ENCODE measurements at places on chromosomes 2 and 18.
A peak's percentile ranks its signal among the peaks of the same experiment; 100 is the strongest.

DNA sequence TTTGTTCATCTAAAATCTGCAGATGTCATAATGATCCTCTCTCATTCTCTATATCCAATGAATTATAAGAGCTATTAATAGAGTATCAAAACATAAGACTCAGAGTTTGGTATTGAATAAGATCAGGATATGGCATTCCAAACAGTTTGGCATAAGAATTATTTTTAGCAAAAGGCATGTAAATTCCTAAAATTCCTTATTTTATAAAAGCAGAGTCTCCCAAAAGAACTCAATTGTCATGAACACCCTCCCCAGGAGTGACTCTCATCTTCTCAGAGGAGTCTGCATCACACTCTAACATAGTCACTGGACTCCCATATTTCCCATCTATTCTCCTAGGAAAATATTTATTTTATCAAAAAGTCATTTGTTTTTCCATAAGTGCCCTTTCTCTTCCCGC, 1710.2 kb upstream of the SLC39A10 start:
- peak; percentile 2 for DNase-seq

GRCh38 chr2:97765933-97766332, 52.6 kb downstream of the ZAP70 start:
- no peak for DNase-seq

DNA sequence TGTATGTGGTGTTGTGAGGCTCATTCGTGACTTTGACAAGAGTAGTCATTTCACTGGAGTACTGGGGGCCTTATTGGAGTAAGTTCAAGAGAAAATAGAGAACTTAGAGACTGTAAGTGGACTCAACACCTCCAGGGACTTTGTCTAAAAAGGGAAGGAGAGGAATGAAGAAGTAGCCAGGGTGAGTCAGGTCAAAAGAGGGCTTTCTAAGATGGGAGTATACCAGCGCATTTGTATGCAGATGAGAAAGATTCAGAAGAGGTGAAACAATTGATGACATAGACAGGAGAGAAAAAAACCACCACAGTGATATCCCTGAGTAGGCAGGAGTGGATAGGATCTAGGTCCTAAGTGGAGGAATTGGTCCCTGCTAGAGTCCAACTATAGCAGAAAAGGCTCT, 246.8 kb downstream of the IKZF2 start:
- DNase-seq: no peak

DNA sequence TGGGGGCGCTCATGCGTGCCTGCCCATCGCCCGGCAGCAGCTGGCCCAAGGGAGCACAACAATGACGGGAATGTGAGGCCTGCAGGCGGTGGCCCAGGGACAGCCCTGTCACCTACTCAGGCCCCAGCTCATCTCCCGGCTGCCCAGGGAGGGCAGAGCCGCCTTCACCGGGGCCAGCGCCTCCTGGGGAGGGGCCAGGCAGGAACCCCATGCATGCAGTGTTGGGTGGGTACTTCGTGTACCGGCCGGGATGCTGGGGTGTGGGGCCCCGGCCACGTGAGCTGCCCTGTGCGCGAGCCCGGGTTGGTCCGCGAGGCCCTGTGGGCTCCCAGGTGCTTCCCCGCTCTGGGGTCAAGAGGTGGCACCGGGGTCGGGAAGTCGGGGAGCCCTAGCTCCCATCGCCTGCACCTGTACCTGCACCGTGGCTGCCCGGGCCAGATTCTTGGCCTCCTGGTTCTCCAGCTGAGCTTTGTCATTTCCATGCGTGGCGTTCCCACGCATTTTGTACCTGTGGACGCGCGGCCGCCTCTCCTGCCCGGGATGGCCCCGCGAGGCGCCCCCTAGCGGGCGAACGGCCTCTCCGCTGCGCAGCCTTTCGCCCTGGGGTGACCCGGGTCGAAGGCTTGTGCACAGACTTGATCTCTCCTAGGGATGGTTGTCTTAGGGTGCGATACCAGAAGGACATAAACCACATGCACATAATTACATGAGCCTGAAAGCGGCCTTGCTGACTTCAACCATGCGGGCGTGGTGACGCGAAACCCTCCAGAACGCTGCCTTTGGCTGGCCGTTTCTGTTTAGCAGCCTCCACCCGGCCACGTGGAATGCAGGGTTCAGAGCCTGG, 950 bp downstream of the KLHL30 start:
- DNase-seq: peak; percentile 78

- DNase-seq: no peak
These were observed 937 bp downstream of the EGR4 start for GRCh38 chr2:73292316-73292905.

DNA sequence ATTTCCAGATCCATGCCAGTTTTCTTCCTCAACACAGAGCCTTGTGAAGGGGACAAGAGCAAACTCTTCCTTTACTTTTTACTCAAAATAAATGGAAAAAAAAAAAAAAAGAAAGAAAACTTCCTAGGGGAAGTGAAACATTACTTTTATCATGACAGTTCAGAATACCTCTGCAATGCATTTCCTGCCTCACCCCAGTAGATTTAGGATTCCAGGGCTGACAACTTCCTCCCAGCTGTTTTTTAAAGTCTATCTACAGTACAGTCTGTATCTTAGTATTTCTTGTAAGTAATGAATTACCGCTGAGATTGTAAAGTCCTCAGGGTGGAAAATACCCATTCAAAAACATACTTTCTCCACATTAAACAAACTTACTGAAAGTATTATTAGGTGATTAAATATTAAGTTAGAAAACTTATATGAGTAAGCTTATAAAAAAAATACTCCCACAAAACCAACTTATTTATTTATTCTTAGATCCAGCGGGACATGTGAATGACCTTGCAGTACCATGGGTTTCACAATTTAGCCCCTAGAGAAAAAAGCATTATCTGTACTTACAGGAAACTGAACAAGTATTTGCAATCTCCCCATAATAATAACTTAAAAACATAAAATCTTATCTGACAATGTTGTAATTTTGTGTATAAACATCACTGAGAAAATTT, 117.7 kb downstream of the RBMS1 start:
- DNase-seq: no peak

- no peak for DNase-seq
These were observed 6.1 kb downstream of the NCKAP1 start for GRCh38 chr2:183031911-183032794.

- DNase-seq: peak; percentile 24
These were observed 95.3 kb downstream of the EVA1A start for GRCh38 chr2:75465317-75465984.

DNA sequence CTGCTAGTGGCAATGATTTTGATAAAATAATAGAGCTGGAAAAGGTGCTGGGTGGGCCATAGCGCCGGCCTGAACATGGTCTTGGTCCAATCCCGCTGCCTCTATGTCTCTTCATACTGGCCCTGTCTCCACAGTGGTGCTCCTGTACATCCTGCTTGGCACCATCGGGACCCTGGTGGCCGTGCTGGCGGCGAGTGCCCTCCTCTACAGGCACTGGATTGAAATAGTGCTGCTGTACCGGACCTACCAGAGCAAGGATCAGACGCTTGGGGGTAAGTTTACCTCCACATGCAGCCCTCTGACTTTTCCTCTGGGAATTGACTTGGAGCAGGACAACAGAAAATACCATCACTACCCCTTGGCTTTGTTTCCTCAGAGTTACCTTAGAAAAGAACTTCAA, 24.0 kb downstream of the IL18RAP start:
- no peak for DNase-seq

DNA sequence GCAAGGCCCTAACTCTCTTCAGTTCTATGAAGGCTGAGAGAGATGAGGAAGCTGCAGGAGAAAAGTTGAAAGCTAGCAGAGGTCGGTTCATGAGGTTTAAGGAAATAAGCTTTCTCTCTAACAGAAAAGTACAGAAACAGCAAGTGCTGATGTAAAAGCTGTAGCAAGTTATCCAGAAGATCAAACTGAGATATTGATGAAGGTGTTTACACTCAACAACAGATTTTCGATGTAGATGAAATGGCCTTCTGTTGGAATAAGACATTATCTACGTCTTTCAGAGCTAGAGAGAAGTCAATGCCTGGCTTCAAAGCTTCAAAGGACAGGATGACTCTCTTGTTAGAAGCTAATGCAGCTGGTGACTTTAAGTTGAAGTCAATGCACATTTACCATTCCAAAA, 87.4 kb downstream of the PDCL3 start:
- no peak for DNase-seq

All from GM03348 (cell line).